ENCODE measurements at places on chromosomes 2 and 18.

- DNase-seq = peak; percentile 15
These were observed 27.6 kb downstream of the CELF4 start for GRCh38 chr18:37537868-37538525.

DNA sequence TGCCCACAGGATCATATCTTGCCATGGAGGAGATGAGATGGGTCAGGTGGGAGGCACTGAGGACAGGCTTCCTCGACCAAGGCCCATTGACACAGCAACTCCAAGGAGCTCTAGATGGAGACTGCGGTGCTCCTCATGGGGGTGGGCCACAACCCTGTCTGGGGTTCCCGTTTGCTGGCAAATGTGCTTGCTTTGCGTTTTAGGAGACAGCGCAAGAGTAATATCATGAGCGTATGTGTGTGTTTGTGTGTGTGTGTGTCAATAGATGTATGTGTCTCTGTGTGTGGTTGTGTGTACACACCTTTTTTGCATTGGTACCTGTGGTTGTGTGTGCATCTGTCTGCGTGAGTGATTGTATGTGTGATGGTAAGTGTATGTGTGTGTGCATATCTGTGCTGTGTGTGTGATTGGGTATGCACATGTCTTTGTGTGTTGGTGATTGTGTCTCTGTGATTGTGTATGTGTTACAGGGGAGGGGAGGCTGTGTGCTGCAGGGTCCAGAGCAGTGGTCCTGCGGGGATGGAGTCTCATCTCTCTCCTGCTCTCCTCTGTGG, 4.4 kb downstream of the FBLN7 start:
- DNase-seq = no peak

- DNase-seq = no peak
These were observed 224.5 kb downstream of the FAM210A start for GRCh38 chr18:13501891-13502290.

- no peak for DNase-seq
These were observed 46.6 kb downstream of the CFAP221 start for GRCh38 chr2:119590873-119591272.

DNA sequence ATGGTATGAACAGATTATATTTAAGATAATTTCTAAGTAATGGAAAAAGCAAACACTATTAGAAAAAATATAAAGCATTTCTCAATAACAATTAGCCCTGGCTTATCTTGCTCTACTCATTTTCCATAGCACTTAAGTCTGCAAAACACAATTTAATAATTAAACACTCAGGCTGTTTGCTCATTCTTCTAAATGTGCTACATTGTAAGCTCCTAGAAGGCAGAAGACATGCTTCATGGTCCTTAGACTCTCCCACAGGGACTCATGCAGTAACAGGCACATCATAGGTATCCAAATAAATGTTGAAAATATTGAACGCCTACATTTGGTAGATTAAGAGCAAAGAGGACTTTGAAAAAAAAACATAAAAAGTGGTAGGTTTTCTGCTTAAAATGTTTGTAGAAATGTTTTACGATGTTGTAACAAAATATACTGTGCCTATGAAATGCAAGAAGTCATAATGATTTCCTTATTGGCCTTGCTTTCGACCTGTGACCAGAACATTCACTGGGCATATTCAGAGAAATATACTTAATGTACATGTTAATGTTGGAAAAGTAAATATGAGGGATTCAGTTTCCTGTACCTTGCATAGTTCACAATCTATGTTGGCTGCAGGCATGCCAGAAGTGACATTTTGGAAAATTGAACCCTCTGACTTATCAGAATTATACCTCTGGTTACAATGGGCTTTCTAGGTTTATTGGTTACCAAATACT, 27.2 kb downstream of the G6PC2 start:
- no peak for DNase-seq

- peak; percentile 87 for DNase-seq
These were observed 22.3 kb downstream of the ATP8B1 start for GRCh38 chr18:57780706-57781347.

DNA sequence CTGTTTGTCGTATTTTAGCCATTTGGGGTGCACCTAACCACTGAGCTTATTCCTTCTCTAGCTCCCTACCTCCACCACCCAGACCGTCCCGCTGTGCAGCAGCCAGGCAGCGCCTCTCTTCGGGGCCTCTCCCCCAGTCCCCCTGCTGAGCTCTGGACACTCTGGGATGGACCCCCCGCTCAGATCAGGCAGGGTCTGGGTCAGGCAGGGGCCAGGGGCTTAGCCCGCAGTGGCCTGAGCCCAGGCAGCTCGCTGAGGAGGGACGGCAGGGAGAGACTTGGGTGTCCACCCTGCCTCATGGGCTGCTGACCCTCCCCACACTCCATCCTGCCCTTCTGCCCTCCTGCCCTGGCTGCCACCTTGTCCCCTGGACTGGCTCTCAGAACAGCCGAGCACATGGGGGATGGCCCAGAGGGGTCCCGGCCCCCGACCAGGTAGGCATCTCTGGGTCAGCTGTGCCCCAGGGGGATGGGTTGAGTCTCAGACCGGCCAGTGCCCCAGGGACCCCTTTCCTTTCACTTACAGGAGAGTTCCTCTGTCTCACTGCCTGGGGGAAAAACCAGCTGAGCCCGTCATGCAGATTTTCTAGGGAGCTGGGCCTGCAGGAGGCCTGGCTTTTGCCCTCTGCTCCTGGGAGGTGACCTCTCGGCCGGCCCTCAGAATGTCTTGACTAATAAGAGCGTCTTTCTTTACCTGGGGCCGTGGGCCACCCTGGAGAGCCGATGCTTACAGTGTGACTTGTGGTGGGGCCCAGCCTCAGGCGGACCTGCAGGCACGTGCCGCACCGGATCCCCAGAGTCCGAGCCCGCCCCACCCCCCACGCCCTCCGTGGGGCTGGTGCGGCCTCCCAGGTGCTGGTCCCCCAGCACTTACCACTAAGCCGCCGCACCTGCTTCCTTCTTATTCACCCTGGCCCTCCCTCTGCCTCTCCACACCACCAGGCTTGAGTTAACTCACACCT, 22.8 kb upstream of the PXDN start:
- no peak for DNase-seq

- DNase-seq = no peak
These were observed 111.3 kb upstream of the CAVIN2 start for GRCh38 chr2:191957996-191958860.

DNA sequence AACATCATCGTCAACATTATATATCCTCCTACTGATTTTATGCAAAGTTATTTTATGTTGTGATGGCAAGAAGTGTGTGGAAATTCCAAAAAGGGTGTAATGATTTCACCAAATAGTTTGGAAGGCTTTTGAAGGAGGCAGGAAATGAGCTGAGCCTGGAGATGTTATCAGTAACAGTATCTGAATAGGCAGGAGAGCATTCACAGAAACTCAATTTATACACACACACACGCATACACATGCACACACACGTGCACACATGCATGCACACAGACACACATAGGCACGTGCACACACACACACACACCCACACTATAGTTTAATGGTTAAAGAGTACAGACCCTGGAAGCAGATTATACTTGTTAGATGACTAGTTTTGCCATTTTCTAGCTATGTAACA, 47.3 kb downstream of the ARHGEF4 start:
- DNase-seq = no peak

- no peak for DNase-seq
These were observed 115.3 kb downstream of the BCL2L11 start for GRCh38 chr2:111236025-111236424.

DNA sequence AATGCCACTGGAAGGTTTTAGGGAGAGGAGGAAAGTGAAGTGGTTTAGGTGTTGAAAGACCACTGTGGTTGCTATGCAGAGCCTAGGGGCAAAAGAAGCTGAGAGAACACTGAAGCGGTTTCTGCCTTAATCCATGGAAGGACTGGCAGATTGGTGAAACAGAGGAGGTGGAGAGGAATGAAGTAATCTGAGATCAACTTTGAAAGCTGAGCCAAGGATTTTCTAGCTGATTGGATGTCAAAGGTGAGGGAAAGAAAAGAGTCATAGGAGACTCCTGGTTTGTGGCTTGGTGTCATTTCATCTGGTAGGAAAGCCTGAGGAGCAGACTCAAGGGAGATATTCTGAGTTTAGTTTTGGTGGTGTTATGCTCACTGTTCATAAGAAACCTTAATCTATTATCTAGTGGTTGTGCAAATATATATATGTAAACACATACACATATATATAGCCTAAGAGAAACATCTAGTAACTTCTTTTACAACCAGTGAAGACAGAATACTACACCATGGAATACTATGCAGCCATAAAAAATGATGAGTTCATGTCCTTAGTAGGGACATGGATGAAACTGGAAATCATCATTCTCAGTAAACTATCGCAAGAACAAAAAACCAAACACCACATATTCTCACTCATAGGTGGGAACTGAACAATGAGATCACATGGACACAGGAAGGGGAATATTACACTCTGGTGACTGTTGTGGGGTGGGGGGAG, 134.1 kb upstream of the CREB1 start:
- DNase-seq = no peak

DNA sequence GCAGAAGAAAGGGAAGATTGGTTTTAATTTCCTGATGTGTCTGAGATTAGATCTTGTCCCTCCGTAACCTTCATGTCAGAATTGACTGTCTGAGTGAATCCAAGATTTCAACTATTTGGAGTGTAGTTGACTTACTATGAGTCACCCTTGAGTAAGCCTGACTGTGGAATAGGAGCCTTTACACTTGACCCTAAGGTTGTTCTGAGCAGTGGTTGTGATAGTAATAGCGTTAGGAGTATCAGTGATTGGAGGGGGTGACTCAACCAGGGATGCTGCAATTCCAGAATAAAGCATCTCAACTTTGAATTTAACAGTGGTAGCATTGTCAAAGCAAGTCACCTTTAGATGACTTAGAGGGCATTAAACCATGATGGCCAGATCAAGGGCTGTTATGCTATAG, 979.5 kb upstream of the FAM98A start:
- no peak for DNase-seq

DNA sequence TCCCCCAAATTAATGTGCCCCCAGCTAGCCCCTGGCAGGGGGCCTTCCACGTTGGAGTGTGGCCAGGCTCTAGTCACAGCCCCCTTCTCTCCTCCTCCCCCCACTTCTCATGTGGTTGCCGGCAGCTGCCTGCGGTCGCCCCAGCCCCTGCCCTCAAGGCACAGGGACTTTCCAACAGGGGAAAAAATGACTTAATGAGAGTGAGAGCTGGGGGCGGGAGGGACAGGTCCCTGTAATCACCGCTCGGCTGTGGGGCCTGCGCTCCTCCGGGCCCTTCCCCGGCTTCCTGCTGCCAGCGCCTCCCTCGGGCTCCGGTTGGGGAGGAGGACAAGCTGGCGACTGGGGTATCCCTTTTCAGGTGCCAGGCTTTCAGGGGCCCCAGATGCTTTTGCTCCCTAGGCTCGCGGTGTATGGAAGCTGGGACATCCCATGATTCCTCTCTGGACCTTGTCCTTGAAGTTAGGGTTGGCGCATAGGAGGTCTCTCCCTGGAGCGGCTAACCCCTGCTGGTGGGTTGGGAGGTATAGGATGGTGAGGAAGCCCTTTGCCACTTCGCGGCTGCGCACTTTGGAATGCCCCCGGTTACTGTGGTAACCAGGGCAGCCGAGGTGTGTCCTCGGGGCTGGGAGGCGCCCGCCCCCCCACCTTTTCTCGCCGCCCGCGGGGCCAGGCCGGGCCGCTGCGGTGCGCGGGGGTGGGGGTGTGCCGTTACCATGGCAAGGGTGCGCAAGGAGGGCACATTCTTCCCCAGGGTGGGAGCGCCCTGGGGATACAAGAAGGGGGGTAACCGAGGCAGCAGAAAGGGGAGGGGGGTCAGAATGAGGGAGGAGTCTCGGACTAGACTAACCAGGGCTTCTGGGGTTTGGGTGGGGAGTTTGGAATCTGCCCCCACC, 16.1 kb downstream of the WNT10A start:
- DNase-seq = no peak

DNA sequence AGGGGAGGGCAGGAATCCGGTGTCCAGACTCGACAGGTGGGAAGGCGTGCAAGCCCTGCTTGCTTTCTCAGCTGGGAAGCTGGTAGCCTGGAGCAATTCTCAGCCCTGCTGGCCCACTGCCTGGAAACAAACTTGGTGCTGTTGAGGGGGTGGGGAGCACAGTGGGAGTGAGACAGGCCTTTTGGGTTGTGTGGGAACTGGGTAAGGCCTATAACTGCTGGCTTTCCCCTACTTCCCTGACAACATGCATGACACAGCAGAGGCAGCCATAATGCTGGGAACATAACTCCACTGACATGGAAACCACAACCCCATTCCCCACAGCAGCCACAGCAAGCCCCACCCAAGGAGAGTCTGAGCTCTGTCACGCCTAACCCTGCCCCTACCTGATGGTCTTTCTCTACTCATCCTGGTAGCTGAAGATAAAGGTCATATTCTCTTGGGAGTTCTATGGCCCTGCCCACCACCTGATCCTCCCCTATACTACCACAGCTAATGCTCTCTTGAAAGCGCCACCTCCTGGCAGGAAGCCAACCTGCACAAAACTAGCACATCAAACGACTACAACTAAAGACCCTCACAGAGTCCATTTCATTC, 122.9 kb upstream of the ACVR1C start:
- DNase-seq = peak; percentile 66

GRCh38 chr2:42767080-42767898, 3.4 kb upstream of the OXER1 start:
- DNase-seq = no peak

- DNase-seq = no peak
These were observed 85.6 kb downstream of the SS18 start for GRCh38 chr18:26004832-26005231.

GRCh38 chr2:197297772-197298318, 12.7 kb downstream of the ANKRD44 start:
- DNase-seq = no peak

DNA sequence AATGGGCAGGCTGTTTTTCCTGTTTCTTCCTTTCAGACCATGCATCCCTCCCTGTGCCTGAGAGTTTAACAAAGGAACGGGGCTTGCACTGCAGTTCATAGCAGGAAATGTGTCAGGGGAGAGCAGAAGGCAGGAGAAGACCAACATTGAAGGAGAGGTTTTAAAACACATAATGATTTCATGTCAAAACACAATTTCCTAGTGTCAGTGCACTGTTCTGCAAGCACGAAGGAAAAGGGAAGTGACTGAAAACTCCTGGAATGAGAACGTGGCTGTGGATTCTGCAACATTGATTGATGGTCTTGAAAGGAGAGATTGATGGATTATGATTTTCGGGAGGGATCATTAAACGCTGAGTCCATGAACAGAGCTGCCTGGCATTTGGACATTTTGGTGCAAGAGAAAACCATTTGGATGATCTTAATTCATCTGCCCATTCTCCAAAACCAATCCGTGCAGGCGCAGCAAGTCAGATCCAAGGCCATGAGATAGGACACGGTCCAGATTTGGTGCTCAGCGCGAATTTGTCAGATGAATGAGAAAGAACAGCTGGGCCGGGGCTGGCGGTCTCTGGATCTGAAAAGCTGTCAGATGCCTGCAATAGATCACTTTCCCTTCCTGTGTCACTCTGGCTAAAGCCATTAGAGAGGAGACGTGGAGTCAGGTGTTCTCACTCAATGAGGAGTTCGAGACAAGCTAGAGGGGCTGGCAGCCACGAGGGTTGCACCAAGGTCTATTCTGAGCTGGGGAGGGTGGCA, 38.4 kb downstream of the C1QL2 start:
- no peak for DNase-seq

GRCh38 chr2:240428245-240428644, 7.2 kb upstream of the GPC1 start:
- DNase-seq = no peak

All from astrocyte of the cerebellum (primary cell).